Uterus (tissue), 4 donors: ENCODE measurements at places on chromosomes 11 and 22.
A peak's percentile ranks its signal among the peaks of the same experiment; 100 is the strongest.

DNA sequence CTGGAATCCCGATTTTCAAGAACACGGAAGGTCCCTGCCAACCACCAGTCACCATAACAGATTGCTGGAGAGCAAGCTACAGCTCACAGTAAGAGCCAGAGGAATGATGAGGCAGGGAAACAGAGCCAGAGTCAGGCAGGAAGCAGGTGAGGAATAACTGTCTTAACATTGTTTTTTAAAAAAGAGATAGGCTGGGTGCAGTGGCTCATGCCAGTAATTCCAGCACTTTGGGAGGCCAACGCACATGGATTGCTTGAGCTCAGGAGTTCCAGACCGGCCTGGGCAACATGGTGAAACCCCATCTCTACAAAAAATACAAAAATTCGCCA lies 13.5 kb upstream of the CASTOR1 start:
- DNase-seq = no peak

GRCh38 chr11:73439002-73439843 lies 63.0 kb downstream of the RELT start:
- no peak for DNase-seq

- DNase-seq = no peak
These were observed 178.8 kb upstream of the NTM start for GRCh38 chr11:131191606-131192005.

DNA sequence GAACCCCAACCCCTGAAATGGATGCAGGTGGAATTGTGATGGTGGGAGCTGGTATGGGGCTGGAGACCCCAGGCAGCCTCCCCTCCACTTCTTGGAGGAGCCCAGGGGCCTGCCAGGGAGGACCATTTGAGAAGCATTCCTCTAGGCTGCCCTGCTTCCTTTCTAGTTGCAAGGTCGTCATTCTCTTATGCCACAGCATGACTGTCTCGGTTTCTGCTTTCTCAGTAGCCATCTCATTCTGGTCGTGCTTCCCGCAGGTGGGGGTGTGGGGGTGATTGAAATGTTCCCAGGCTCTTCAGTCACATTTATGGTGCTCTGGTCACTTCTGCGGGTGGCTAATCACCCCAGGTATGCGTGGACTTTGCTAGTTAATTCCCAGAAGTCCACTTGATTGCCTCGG lies 223.7 kb upstream of the TBCEL start:
- no peak for DNase-seq

GRCh38 chr22:26131589-26132154 lies 37.6 kb upstream of the SEZ6L start:
- no peak for DNase-seq

DNA sequence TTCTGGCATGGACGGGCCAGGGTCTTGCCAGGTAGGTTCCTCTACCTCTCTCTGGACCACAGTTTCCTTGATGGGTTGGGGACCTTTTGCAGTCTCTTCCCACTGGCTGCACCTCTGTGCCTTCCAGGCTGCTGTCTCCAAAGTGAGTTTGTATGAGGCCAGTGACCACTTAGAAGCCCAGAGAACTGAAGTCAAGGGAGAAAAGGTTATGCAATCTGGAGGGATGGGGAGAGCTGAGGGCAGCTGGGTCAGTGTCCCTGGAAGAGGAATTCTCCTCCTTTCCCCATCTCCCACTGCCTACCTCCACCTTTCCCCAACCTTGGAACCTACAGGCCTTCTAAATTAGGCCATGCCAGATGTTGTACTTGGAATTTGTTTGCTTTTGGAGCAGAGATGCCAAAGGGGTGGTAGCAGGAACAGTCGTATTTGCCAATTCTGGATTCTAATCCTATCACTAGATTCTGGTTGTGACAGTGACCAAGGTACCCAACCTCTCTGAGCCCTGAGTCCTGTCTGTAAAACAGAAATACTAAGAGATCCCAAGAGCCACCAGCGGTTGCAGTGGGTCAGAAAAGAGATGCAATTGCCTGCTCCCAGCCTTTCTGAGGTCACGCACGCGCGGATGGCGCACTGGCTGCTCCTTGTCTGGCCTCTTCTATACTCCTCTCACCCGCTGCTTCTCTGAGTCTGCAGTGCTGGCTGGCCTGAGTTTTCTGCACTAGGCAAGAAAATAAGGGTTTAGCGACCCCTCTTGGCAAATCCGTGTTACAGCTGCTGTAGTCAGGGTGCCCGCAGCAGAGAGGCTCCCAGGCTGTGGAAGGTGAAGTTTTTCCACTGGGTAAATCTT lies 10.7 kb upstream of the ACCSL start:
- peak; percentile 84 for DNase-seq

- no peak for DNase-seq
These were observed 5.8 kb downstream of the RPS19BP1 start for GRCh38 chr22:39526736-39527171.

DNA sequence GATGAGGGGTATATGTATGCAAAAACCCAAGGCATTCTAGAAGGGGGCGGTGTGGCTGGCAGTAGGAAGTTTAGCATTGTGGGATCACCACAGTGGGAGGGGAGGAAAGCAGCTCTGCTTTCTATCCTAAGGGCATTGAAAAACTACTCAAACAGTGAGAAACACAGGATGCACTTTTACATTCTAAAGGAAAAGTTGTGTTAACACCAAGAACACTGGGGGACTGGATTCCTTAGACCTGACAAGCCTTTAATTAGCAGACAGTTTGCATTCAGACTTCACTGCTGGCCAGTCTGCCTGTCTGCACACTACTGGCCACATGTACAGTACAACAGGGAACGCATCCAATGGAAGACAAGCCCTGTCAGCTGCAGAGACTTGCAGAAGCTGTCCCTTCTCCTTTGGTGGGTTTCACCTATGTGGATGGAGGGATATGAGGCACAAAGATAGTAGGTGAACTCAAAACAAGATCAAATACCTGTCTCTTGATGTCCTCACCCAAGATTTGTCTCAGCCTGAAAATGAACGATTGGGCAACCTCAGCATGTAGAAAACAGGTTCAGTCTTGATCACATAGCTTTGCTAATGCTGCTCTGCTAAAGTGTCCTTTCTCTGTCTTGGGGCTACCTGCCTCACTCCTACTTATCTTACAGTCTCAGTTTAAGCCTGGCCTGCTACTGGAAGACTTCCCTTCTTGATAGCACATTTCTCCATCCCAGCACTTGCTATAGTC lies 64.8 kb downstream of the TENM4 start:
- DNase-seq = no peak

DNA sequence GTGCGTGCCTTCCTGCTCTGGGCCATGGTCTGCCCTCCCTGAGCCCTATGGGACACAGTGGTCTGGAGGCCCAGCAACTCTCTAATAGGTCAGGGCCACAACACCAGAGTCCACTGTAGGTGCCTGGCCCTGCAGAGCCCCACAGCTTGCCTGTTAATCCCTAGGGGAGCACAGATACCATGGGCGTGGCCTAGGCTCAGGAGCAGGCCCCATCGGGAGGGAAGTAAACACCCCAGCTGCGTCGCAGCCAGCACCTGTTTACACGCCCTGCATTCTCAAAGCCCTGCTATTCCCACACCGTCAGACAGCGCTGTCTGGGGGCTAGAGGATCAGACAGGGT lies 2.5 kb downstream of the KCTD17 start:
- no peak for DNase-seq

GRCh38 chr22:37161443-37161842 lies 11.7 kb upstream of the IL2RB start:
- DNase-seq = no peak

- peak; percentile 32 for DNase-seq
These were observed 104.3 kb downstream of the ST3GAL4 start for GRCh38 chr11:126459691-126460281.

GRCh38 chr11:1786466-1786865 lies 22.7 kb upstream of the CTSD start:
- DNase-seq = no peak

DNA sequence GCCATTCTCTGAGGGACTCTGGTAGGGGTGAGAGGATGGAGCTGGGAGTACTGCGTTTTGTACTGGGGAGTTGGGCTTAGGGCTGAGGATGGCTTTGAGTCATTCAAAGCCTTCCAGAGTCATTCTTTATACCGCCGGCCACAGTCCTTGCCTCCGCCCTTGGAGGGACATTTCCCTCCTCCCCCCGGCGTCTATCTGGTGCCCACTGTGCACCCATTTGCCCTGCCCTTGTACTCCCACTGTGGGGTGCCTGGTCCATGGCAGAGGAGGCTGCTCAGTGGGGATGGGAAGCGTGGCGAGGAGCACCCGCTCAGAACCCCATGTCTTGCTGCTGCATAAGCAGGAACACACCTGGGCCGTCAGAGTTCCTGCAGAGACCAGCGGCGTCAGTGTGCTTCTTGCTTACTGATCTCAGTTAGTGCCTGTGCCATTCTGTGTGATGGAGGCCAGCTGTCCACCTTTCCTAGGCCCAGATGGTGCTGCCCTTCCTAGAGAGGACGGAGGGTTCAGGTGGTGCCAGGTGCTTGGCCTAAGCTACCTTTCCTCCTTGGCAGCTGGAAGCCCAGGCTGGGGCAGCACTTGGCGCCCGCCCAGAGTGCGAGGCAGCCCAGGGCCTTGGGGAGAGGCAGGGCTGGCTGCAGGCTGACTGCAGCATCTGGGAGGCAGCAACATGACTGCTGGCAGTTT lies 23.3 kb upstream of the TMEM191C start:
- DNase-seq = peak; percentile 11

DNA sequence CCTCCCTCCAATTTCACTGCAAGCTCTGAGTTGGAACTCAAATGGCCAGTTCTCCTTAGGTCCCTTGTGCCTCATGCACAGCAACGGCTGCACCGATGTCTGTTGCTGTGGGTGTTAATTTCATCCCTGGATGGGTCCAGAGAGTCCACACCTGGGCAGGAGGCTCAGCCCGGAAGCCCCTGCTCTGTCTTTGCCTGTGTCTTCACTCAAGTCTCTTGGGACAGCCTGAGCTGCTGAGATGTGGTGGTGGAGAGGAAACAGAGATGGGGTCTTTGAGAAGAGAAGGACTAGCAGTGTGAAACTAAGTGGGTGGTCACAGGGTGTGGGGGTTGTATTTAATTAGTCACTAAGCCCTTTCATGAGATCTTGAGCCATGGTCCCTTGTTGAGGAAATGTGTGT lies 109.3 kb downstream of the NECTIN1 start:
- no peak for DNase-seq

GRCh38 chr11:64136765-64137441 lies 29.0 kb downstream of the MACROD1 start:
- DNase-seq = no peak

GRCh38 chr11:3178349-3178748 lies 13.2 kb upstream of the OSBPL5 start:
- no peak for DNase-seq

DNA sequence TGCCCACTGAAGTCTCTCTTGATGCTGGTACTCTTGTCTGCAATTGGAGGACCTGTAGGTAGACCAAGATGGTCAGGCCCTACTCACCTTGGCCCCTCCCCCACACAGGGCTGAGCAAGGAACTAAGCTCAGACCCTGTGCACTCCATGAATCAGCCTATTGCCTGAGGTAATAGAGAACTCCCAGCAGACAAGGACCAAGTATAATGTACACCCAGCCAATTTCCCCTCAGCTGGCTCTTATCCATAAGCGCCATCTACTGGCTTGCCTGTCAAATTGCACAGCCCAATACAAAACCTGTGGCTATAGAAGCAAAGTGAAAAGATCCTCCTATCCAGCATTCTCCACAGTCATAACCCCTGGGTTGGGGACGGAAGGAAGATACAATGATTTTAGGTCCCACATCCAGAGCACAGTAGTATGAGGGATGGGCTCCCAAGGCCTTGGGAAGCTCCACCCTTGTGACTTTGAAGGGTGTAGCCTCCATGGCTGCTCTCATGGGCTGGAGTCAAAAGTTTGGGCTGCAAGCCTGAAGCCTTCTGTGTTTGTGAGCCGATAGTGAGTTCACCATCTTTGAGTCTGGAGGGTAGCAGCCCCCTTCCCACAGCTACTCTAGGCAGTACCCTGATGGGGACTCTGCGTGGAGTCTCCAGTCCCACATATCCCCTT lies 56.0 kb downstream of the GLYATL2 start:
- DNase-seq = no peak

DNA sequence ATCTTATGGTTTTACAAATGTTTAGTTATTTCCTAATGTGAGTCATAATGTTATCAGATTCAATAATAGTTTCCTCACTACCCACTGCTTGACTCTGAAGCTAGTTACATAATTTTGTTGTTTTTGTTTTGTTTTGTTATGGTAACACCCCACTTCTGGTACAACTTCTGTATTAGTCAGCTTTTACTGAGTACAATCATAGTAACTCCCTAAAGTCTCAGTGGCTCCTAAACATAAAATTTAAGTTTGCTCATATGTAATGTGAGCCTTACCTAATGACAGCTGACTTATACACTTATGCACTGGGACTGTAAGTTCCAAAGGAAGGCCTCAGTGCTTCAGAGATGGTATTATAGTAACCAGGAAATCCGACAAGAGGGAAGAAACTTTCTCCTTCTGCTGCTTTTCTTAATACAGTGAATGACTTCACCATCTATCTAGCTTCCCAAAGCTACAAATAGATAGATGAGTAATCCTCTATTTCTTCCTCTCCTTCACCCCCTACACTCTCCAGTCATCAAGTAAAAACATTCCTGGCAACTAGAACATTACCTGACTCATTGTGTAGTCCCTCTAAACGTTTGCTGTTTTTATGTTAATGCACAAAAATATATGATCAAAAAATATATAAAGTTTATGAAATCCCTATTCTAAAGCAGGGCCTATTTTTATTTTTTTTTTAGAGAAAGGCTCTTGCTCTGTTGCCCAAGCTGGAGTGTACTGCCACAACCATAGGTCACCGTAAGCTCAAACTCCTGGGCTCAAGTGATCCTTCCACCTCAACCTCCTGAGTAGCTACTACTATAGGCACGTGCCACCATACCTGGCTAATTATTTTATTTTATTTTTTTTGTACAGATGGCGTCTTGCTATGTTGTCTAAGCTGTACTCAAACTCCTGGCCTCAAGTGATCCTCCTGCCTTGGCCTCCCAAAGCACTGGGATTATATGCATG lies 563.0 kb downstream of the SOX6 start:
- no peak for DNase-seq

GRCh38 chr11:45211732-45212131 lies 65.3 kb downstream of the PRDM11 start:
- DNase-seq = no peak

- DNase-seq = no peak
These were observed 21.8 kb upstream of the CD5 start for GRCh38 chr11:61080526-61080925.

GRCh38 chr11:43943931-43944751 lies 1.7 kb downstream of the C11orf96 start:
- peak; percentile 43 for DNase-seq

- no peak for DNase-seq
These were observed 69.2 kb downstream of the SYT13 start for GRCh38 chr11:45216901-45217300.
